ENCODE measurements at places on chromosomes 5 and 9.

GRCh38 chr5:83568186-83568585, 96.6 kb downstream of the VCAN start:
- no peak for DNase-seq

DNA sequence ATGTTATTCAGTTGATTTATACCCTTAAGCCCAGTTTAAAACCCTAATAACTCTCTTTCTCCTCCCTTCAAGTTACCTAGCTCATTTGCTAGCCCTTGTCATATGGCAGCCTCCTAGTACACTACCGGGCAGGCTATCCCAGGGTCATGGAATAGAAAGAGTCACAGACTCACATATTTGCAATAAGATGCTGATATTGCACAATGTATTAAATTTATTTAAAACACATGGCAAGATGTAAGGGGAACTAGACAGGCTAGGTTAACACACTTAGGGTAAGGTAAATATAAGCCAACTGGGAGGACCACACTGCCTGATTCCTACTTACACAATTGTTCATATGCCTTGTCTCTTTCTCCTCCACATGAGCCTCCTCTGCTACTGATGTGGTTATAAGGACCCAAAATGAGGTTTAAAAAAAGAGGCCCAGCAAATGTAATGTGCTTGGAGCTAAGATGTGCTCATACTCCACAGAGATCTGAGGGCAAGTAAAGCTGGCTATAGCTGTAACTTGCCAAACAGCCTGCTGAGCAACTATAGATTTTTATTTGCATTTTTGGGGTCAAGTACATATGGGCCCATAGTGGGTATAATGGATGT, 130.0 kb downstream of the ENC1 start:
- DNase-seq, result no peak

GRCh38 chr5:154164249-154164581, 26.3 kb upstream of the GALNT10 start:
- no peak for DNase-seq

DNA sequence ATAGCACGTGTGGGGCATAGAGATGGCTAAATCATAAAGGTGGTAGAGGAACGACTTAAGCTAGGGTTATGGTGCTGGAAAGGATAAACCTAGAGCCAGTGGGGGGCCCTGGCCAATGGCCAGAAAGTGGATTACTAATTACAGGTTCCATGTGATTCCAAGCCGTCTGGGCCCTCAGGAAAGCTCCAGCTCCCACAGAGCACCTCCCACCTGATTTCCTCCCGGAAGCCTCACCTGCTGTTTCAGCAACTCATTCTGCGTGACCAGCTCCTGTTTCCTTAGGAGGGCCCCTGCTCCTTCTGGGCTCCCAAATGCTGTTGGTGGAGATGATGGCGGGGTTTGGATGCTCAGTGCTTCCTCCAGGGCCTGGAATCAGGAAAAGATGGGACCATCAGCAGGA, 16.2 kb downstream of the GPX3 start:
- DNase-seq, result no peak

Data from SJSA1 (cell line).